ENCODE measurements at places on chromosomes 7 and 10. TPM values are rescaled to one million over a fixed set of nuclear protein-coding genes. Genes with fewer than 3 reads are reported as not detected.

GRCh38 chr7:129341816-129342806, 92.1 kb upstream of the STRIP2 start:
- DNase-seq: no peak

The MMD2 gene
- total RNA-seq: not detected

DNA sequence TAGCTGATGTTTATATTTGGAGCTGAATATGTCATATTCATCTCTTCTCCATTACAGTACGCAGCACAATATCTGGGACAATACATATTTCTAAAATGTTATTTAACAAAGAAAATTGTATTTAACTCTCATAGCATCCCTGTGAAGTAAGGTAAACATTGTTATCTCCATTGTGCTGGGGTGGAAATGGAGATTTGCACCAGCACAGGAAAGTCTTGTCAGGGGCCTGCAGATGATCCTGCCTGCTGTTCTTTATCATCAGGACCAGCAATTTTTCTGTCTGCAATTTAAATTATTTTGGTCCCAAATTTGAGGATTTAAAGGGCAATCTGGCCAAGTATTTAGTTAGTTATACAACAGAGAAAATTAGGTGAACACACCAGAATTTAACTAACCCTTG, 144.4 kb downstream of the CPED1 start:
- no peak for DNase-seq

GRCh38 chr7:143285806-143286521, 1.2 kb downstream of the TMEM139 start:
- DNase-seq: no peak

Measured in RPMI7951 (cell line).